B cell (primary cell): ENCODE measurements at places on chromosomes 7 and 10.

GRCh38 chr7:151427705-151428377 is 12.1 kb downstream of the CRYGN start:
- no peak for DNase-seq

- DNase-seq, result no peak
Measured at GRCh38 chr7:98555403-98555802, 61.7 kb upstream of the NPTX2 start.

DNA sequence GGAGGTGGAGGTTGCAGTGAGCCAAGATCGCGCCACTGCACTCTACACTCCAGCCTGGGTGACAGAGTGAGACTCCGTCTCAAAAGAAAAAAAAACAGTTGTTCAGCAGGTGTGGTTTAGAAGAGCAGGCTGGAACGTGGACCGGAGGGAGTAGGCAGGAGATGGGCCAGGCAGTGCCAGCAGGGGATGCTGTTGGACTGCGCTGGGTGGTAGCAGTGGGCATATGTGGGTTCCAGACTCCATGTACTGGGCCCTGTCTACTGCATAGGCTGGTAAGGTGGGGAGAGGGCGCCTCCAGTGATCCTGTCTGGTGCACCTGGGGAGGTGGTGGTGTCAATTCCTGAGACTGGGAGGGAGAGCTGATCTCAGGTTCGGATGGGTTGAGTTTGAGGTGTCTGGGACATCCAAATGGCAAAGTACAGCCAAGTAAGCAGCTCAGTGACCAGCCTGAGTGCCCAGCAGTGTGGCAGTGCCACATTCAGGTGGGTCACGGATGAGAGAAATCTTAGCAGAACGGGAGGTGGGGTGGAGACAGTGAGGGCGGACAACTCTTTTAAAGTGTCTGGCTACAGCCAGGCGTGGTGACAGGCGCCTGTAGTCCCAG is 25.9 kb downstream of the SFXN4 start:
- peak; percentile 46 for DNase-seq

GRCh38 chr10:130177250-130177649 is 41.1 kb downstream of the GLRX3 start:
- no peak for DNase-seq

GRCh38 chr10:98758463-98758862 is 311.7 kb upstream of the HPS1 start:
- DNase-seq, result no peak

DNA sequence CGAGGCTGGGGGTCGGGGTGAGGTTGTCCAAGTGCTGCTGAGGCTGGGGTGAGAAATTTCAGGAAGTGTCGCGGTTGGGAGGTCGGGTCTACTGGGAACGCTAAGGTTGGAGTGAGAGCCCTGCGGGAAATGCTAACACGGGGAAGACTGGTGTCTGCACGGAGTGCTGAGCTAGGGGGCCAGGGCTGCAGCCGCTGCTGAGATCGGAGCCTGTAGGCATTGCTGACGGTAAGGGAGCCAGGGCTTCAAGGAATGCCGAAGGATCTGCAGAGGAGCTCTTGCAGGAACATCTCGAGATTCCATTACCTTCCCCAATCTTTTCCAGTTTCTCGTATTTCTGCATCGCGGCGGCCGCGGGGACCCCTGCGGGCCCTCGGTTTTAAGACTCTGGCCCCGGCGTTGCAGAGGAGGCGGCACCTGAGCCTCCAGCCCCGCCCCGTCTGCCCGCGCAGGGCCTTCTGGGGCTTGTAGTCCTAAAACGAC is at the start of gene CDK5:
TSS of gene CDK5 (minus strand) at position 392 of the 483 bp plus-strand sequence. CDS start at position 343, 49 bp downstream.
- DNase-seq, result no peak

DNA sequence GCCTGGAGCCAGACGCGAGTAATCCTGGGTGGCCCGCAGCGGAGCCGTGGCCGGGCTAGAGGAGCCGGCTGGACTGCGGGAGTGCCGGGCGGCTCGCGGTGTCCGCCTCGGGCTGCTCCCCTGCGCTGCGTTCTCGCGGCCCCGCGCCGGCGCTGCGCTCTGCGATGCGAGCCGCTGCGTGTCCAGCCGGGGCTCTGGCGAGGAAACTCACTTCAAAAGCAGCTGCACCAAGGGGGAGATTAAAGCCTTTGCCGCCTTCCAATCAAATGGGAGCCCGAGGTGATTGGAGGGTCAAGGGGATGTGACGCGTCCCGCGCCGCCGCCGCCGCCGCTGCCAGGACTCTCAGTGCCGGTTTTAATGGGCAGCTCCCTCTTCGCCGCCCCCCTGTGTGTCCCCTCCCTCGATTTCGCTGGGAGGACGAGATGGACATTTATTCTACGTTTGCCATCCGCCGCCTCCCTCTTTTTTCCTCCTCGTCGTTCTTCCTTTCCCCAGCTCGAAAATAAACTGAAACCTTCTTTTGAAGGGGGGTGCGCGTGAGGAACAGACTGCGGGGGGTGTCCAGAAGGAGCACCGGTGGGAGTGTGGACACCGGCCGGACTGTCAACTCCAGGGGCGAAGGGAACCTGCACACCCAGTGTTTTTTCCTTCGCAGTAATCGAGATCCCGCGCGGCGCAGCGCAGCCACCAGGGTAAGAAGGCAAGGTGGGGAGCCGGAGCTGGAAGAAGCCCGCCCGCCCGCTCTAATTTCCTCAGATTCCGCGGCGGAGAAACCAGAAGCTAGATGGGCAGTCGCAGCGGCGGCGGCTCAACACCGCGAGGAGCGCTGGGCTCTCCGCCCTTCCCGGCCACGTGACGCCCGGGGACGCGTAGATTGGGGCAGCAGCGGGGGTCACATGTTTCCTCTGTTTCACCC is at the start of gene ZNF503:
TSS of gene ZNF503 (minus strand) at position 196 of the 917 bp plus-strand sequence. CDS start 345 bp downstream, outside the sequence.
- DNase-seq, result peak; percentile 48
